Hindlimb muscle (tissue), 1 donor: ENCODE measurements at places on chromosomes 4 and X. TPM values are rescaled to one million over a fixed set of nuclear protein-coding genes. Genes with fewer than 3 reads are reported as not detected.

- no peak for DNase-seq
Measured at GRCh38 chr4:18798123-18798522, 776.6 kb upstream of the LCORL start.

DNA sequence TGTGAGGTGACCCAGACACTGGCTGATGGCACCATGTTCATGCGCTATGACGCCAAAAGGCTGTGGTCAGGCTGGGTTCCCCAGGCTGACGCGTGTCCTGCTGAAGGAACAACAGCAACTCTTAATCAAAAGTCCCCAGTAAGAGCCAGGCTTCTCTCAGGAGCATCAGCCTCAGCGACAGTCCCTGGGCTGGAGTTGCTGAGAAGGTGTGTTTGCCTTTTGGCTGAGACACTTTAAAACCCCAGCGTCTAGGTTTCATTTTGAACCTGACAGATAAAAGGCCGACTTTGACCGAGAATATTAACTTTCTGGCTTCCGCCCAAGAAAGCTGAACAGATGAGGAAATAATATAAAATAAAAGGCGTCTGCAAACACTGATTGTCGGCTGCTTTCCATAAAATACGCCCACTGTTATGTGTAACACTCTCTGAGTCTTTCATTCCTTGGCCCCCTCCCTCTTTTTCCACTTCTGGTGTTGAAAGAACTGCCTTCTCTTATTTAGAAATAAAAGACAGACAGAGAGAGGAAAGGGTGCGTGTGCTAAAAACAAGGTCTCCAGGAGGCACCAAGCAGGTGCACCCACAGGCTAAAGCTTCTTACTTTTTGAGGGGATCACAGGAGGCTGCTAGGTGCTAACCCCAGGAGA is 373.6 kb downstream of the MID1IP1 start:
- no peak for DNase-seq

The CABS1 gene
- polyA plus RNA-seq, result not detected

GRCh38 chr4:89172865-89173264 is 61.5 kb downstream of the TIGD2 start:
- no peak for DNase-seq

The TRAM1L1 gene
- 3.5 TPM for polyA plus RNA-seq

DNA sequence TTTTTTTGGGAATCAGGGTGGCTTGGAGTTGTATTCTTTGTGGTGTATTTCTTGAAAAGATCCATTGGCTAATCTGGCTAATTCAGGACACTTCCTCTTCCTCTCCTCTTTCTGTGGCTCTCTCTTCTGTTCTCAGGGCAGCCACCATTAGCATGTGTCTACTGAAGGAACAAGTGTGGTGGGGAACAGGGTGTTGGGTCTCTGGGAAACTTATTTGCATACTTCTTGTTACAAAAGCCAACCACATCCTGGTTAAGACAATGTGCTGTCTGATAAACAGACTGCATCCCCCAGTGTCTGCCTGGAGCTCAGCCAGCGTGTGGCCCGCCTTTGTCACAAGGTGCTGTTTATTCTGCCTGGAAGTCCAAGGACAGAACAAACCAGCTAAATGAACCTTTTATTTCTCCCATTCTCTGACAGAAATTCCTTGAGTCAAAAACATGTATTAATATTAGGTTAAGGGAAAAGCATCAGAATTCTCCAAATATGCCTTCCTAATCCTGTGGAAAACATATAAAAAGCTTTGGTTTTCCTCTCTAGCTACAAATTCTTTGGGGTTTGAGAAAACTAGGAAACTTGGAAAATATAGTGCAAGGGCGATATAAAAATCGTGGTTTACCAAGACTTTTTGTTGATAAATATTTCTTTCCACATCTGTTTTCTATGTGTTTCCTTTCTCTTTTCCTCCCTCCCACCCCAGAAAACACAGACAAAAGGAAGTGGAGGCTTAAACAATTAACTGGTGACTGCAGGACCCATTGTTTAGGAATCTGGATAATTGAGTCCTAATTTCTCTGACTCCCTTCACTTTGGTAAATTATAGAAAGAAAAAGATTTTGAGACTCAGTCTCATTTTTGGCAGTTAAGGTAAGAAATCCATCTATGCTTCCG is 203.6 kb downstream of the SPRY1 start:
- peak; percentile 43 for DNase-seq

DNA sequence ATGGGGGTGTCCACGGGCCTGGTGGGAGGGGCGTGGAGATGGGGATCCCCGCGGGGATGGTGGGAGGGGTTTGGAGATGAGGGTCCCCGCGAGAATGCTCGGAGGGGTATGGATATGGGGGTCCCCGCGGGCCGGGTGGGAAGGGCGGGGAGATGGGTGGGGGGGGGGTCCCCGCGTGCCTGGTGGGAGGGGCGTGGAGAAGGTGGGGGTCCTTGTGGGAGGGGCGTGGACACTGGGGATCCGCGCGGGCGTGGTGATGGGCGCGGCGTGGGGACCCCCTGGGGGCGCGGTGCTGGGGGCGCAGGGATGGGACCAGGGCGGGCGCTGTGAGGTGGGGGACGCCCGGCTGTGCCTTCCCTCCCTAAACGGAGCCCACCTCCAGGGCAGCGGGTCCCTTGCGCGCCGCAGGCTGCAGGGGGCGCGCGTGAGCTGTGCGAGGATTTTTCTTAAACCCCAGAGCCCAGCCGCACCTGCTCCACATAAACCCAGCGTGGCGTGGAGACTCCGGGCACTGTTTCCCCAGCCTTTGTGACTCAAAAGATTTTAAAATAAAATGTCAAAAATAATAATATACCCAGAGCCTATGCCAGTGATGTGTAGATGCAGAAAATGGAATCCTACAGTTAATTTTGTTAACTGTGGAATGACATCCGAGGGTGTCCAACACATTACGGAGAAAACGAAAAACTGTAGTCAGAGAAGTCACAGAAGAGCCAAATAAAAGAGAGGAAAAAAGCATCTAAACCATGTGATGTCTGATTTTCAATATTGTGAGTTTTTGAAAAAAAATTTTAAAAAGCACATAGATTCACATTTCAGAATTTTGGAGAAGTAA is 1.5 kb upstream of the ASMTL start:
- peak; percentile 87 for DNase-seq

The GPC4 gene
- polyA plus RNA-seq, result 98.8 TPM

DNA sequence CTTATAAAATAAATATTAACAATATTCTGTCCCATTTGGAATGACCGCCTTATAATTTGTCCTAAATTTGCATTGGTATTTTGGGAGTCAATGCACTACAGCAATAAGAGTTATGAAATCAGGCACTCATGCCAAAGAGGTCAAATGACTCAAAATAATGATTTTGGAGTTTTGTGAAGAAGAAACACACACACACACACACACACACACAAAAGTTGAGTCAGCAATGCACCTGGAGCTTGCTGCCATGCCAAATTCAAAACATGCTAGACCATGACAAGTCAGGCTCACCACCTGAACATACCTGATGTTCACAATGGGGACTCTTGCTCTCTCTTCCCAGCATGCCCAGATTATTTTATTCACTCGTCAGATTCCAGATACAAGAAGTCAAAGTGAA is 56.7 kb downstream of the PROM1 start:
- DNase-seq, result no peak

DNA sequence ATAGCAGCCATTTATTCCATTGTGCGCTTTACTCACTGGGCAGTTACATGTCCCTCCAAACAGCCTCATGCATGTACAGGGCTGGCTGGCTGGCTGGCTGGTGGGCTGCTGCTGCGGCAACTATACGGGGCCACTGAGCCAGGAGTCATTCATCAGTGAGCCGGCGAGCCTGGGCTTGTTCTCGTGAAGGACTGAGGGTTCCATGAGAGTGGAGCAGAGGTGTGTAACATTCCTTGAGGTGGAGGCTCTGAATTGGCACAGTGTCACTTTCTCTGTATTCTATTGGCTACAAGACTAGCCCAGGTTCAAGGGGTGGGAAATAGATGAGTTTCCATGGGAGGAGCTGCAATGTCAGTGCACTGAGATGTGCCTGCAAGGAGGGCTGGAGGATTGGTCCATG is 89.1 kb downstream of the ARHGAP10 start:
- DNase-seq, result no peak

DNA sequence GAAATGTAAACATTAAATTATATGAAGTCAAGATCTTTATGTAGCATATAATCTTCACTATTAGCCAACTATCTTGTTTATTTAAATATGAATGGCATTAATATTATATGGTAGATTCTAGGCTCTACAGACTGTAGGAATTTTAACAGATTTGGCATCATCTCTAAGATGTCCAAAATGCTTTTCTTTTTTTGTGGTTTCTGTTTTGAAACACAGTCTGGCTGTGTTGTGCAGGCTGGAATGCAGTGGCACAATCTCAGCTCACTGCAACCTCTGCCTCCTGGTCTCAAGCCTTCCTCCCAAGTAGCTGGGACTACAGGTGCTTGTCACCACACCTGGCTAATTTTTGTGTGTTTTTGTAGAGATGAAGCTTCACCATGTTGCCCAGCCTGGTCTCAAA is 76.2 kb downstream of the ELOVL6 start:
- no peak for DNase-seq

DNA sequence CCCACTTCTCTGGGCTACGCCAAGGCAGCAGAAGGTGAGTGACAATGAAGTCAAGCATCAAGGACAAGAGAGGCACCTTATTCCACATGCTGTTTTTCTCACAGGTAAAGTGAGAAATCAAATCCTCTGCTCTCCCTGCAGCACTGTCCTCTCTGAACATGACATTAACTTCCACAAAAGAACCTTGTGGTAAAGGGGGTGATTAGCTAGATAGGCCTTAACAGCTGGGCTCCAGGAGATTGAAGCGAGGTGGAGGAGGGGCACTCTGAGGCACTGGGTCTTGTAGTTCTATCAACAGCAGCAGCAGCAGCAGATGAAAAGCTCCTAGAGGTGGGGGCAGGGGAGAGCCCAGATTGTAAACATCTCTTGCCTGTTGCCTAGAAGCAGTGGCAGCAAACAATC is 96.8 kb upstream of the CXXC4 start:
- DNase-seq, result no peak

DNA sequence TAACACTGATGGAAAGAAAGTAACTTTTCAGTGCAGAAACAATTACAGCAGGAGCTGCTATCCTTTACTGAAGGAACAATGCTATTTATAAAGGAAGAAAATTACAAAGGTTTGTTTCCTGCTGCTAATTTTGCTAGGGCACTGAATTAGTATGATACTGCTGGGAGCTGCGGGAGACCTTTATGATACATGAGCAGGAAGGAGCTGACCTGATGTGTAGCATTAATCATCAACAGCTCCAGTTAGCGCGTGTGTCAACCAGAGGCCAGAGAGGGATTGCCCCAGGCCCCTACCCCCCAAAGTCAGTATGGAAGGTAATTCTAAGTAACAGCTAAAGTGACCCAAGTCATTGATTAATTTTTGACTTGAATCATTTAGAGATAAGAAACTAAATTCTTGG is 728.9 kb downstream of the PCDH18 start:
- DNase-seq, result no peak

The GAGE12H gene
- polyA plus RNA-seq, result not detected

GRCh38 chr4:156638334-156638733 is 333.3 kb downstream of the PDGFC start:
- no peak for DNase-seq

DNA sequence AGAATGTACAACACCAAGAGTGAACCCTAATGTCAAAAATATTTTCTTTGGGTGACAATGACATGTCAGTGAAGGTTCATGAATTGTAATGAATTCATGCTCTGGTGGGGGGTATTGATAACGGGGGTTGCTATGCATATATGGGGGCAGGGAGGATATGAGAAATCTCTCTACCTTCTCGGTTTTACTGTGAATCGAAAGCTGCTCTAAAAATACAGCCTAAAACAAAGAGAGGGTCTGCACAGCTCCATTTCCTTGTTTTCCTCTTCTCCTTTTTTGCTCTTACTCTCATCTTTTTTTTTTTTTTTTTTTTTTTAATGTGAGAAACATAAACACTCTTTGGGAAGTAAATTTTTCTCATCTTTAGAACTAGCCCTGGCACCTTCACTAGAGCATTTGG is 85.8 kb downstream of the DCTD start:
- DNase-seq, result no peak

- DNase-seq, result no peak
Measured at GRCh38 chr4:177214935-177215334, 94.7 kb upstream of the NEIL3 start.

The FGFR3 gene
- 1.8 TPM for polyA plus RNA-seq

The SPANXN3 gene
- polyA plus RNA-seq, result not detected

DNA sequence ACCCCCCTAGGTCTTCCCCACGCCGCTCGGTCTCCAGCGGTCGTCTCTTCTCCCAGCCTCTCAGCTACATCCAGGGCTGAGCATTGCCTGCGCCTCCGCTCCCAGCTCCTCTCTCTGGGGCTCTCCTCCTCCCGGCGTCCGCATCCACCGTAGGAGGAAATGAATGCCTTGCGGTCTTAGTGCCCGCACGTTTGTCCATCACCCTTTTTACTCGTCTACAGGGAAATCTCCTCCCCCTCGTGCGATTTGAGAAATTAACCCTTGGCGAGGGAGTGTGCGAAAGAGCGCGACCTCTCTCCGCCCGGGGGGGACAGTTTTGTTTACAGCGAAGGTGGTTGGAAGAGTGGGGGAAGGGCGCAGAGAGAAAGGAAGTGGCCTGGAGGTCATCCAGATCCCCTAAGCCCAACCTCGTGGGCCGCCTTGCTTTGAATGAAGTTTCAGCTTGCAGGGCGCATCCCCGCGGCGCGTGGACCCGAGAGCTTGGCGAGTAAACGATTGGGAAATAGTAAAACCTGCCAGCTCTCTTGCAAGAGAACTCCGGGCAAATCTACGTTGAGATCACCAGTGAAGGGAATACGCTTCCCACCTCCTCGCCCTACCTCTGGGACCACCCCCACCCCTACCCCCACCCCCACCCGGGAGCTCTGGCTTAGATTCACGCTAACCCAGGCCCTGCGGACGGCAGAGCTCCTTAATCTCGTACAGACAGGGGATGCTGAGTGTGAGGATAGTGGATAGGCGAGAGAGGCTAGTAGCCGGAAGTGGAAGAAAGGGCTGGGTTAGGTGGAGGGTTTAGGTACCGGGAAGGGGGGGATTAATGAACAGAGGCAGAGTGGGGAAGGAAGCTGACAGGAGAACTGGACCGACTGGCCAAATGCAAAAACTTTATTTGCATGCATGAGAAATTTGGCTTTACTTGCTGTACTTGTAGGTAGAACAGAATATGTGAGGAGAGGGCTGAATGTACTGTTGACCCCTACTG is at the start of gene ELOVL6:
TSS of gene ELOVL6 (minus strand) at position 181 of the 982 bp plus-strand sequence. CDS start 280 bp downstream, outside the sequence.
- DNase-seq, result peak; percentile 63

GRCh38 chr4:158801066-158801465 is 32.2 kb downstream of the FNIP2 start:
- no peak for DNase-seq

- DNase-seq, result no peak
Measured at GRCh38 chr4:112153211-112153791, 8.0 kb downstream of the FAM241A start.

The LRCH2 gene
- 3.8 TPM for polyA plus RNA-seq

- no peak for DNase-seq
Measured at GRCh38 chr4:167595898-167596297, 361.6 kb upstream of the SPOCK3 start.
